CD4-positive, alpha-beta T cell (primary cell): ENCODE measurements at places on chromosomes 16 and 17.

DNA sequence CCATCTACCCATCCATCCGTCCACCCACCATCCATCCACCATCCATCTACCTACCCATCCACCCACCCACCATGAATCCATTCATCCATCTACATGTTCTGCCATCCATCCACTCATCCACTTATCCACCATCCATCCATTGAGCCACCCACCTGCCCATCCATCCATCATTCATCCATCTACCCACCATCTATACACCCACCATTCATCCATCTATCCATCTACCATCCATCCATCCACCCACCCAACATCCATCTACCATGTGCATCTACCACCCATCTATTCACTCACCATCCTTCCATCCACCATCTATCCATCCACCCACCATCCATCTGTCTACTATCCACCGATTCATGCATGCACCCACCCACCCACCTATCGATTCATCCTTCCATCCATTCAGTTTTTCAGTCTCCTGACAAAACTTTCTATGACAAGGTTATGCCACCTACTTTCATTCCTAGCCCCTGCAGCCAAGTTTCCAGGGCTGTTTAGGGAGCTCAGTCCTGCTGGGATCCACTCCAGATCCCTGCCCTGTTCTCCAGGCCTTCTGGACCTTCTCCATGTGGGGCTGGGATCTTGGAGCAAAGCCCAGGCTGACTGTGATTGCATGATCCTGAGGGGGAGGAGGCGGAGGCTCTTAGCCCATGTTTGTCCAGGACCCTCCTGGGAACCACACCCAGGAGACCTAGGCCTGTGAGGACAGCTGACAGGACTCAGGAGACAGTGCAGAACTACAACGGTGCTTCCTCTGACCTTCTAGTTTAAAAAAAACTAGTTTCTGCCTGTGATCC is 27.4 kb downstream of the BCO1 start:
- DNase-seq = no peak

DNA sequence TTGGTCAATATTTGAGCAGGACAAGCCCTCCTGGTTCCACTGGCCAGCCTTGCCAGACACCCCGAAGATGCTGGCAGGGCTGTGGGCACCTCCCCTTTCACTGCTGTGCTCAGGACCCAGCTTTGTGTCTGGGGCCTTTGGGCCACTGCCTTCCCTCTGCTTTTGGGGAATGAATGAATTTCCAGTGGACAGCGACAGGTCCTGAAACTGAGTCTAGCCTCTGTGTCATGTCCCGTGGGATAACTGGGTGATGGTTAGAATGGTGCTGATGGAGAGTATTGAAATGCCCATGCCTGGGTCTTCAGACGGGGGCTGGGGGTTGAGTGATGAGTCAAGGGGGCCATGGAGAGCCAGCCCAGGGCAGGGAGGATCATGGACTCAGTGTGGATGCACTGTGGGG is 135.8 kb downstream of the FOXL1 start:
- DNase-seq = no peak

- no peak for DNase-seq
Observed at GRCh38 chr16:67397036-67397801, 3.9 kb upstream of the TPPP3 start.

DNA sequence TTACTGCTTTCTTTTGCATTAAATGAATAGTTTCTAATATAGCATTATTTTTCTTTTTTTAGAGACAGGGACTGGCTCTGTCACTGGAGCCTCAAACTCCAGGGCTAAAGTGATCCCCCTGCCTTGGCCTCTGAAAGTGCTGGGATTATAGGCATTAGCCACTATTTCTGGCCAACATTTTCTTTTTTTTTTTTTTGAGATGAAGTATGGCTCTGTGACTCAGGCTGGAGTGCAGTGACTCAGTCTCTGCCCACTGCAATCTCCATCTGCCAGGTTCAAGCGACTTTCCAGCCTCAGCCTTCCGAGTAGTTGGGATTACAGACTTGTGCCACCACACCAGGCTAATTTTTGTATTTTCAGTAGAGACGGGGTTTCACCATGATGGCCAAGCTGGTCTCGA is 2.0 kb upstream of the DUXB start:
- DNase-seq = no peak

GRCh38 chr17:2867441-2868424 is 71.5 kb downstream of the RAP1GAP2 start:
- no peak for DNase-seq

GRCh38 chr17:7667656-7668406 is 17.1 kb downstream of the ATP1B2 start:
- DNase-seq = no peak

DNA sequence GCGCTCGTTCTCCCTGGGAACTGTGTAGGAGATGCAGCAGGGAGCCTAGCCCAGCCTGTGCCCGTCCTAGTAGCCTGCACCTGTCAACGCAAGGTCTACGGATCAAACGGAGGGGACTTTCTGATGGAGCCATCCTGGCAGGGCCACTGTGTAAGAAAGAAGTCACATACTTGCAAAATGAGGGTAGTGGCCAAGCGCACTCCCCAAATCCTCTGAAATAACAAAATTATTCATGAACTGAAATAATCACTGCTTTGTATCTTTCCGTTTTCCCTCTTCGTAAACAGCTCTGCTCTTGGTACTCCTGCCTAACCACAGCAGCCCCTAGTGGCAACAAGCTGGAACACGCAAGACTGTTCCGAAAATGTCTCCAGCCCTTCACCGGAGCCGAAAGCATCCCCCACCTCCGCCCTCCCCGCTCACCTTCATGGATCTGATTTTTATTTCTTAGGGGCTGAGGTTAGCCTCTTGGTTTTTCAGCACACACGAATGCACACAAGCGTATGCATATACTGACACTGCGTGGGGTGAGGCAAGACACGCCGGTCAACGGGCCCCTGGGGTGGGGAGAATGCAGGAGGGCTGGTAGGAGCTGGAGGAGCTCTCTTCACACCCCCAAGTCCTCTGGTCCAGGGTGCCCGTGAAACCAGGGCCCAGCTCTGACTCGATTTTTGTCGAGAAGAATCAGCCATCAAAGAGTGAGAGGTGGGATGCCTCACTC is 100.8 kb downstream of the ABCC12 start:
- DNase-seq = peak; percentile 36

DNA sequence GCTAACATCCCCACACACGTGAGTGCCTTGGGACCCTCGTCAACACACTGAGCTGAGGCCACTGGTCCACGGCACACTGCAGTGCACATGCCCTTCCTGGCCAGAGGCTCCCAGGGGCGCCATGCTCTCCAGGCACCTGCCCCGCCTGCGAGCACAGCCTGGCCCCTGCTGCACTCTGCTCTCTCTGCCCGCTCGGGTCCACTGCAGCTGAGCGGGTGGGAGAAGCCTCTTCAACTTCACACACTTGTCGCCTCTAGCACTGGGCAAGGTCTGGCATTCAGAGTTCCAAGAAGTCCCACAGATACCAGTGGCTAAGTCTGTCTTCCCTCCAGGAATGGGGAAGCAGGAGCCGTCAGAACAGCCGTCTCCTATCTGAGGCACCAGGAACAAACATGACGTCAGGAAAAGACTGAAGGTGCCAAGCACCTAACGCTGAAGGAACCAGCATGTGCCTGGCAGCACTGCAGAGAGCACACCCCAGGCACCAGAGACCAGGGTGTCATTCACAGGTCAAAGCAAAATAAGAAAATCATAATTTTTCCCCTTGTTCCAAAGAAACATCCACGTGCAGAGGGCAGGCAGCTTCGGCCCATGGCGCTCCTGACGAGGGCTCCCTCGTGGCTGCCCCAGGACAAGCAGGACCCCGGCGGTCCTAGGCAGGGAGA is 82.9 kb downstream of the ZNF778 start:
- no peak for DNase-seq

- DNase-seq = no peak
Observed at GRCh38 chr16:67902831-67903230, 9.8 kb downstream of the PSKH1 start.

GRCh38 chr17:79707931-79708891 is 22.5 kb upstream of the ENPP7 start:
- peak; percentile 68 for DNase-seq

- DNase-seq = no peak
Observed at GRCh38 chr17:6711081-6711674, 2.0 kb downstream of the SLC13A5 start.

DNA sequence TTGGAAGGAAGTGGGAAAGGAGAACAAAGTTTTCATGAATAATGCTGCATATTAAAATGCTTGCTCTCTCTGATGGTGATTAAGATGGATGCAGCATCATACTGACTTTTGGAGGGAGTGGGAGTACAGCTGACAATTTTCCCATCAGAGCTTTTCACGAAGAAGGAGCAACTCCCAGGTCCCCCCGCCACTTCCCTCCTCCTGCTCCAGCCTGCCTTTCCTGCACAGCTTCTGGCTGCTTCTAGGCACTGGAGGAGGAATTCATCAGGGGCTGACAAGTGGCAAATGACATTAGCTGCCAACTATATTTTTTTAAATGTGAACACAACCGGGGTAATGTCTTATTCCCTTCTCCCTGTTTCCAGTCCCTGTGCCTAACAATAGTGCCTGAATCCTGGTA is 477.9 kb downstream of the SHISA9 start:
- DNase-seq = no peak

- no peak for DNase-seq
Observed at GRCh38 chr17:70653850-70654249, 484.5 kb downstream of the KCNJ2 start.

DNA sequence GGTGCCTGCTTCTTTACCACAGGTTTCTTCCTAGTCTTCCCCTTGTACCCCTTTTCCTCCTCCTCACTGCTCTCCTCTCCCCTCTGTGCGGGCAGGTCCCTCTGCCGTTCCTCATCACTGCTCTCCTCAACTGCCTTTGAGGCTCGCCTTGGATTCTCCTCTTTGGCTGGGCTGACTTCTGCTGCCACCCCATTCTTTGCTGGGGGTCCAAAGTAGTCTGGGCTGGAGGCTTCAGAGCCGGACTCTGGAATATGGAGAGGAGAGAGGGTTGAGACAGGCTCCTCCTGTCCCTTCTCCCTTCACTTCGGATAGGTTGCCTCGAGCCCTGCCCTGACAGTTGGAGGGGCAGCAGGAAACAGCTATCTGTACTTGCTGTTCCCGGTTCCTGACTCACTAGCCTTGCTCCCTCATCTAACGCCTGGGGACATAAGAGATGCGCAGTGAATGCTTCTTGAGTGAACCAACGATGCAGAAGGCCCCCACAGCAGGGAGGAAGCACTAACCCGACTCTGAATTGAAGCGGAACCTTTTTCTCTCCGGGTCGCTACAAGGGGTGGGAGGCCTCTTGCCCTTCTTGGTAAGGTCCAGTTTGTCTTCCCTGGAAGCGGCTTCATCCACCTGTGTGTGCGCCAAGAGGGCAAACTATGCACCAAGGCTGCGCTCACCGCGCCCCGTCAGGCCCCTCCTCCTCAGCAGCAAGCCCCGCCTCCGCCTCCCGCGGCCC is 655 bp downstream of the HIRIP3 start:
- DNase-seq = no peak

GRCh38 chr17:80465327-80465974 is 11.0 kb downstream of the NPTX1 start:
- no peak for DNase-seq

DNA sequence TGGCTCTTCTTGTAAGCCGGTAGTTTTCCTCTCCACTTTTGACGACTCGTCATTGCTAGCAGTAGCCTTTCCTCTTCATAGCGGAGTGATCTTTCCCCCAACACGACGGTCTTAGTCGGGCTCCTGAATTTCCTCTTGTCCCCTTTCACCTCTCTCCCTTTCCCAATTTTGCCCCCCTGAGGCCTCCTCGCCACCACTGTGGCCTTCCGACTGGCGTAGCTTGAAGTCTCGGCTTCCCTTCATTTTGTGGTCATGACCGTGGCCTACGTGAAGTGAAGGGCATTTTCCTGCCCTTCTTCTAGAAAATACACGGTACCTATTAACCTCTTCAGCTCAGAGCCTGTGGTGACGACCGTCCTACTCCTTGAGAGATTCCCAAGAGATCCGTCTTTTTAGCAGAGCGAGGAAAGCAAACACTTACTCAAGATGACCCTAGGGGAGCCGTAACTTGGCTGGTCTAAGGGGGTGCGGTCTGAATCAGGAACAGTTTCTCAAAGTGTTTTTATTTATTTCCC is 787 bp downstream of the PRKAR1A start:
- DNase-seq = no peak

DNA sequence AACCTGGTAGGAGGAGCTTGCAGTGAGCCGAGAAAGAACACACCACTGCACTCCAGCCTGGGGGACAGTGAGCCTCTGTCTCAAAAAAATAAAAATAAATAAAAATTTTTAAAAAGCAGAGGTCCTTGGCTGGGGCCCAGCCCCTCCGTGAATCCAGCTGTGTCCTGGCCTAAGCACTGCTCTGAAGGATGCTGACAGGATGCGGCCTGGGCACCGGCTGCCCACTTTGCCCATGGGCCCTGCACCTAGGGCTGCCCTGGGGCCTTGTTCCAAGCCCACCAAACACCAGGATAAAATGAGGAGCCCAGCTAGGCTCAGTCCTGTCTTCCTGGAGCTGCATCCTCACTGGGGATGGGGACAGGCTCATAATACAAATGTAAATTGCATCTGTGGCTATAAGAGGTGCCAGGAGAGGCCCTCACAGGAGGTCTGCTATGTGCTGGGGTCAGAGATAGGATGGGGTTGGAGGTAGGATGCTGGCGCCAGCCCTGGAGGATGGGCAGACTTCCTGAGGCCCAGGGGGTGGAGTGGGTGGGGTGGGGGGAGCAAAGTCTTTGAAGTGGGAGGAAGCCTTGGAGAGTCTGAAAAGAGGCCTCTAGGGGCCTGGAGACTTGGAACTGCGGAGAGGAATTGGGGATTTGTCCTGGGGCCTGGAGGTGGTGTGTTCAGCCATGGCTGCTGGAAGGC is 6.2 kb downstream of the C16orf89 start:
- DNase-seq = no peak

DNA sequence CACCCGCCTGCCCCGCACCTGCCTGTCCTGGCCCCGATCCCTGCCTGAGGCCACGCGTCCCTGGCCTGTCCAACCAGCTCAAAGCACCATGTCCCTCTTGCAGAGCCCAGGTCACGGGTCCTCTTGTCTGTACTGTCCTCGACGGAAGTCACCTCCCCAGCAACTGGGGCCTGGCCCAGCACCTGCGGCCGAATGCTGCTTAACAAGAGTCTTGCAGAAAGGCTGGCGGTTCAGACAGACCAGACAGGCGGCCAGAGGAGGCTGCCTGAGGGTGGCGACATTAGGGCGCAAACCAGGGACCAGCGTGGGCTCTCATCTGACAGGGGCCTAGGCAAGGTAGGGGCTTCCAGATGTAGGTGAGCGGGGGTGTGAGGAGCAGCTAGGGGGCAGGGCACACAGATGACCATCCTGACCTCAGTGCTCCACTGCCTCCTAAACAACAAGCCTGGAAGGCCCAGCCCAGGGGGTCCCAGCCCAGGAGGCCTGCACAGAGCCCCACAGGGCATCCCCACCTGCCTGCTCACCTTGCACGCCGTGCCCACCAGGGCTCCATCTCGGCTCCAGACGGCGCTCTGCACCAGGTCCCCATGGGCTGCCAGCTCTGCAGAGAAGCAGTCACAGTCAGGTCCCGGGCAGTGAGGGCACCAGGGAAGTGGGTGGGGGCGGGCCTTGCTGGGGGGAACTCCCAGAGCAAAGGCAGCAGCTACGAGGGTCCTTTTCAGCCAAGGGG is 11.3 kb downstream of the CORO7 start:
- no peak for DNase-seq

GRCh38 chr16:381789-382717 is at the start of gene PGAP6:
Gene PGAP6, minus strand, starts transcription at chr16:381978. Its CDS starts 157 bp downstream, at chr16:381821.
- no peak for DNase-seq
